ENCODE measurements at places on chromosomes 4 and X. TPM values are rescaled to one million over a fixed set of nuclear protein-coding genes. Genes with fewer than 3 reads are reported as not detected.
A peak's percentile ranks its signal among the peaks of the same experiment; 100 is the strongest.

The FAM149A gene
- total RNA-seq: 0.52 TPM

GRCh38 chrX:77640702-77641101 is 145.3 kb downstream of the ATRX start:
- peak; percentile 0 for DNase-seq

The NDUFC1 gene
- 61.3 TPM for total RNA-seq

GRCh38 chrX:1524874-1525582 is 12.0 kb downstream of the P2RY8 start:
- DNase-seq: no peak
